ENCODE measurements at places on chromosomes 4 and X. TPM values are rescaled to one million over a fixed set of nuclear protein-coding genes. Genes with fewer than 3 reads are reported as not detected.

RNF175 gene
- polyA plus RNA-seq: 0.12 TPM

ATG4A gene
- polyA plus RNA-seq: 7.4 TPM

TBC1D9 gene
- polyA plus RNA-seq: 3.6 TPM

UGT2B15 gene
- polyA plus RNA-seq: not detected

NPY2R gene
- polyA plus RNA-seq: not detected

HCCS gene
- polyA plus RNA-seq: 36.9 TPM

PPP1R3F gene
- polyA plus RNA-seq: 1.8 TPM

TSPAN6 gene
- polyA plus RNA-seq: 16.2 TPM

DNA sequence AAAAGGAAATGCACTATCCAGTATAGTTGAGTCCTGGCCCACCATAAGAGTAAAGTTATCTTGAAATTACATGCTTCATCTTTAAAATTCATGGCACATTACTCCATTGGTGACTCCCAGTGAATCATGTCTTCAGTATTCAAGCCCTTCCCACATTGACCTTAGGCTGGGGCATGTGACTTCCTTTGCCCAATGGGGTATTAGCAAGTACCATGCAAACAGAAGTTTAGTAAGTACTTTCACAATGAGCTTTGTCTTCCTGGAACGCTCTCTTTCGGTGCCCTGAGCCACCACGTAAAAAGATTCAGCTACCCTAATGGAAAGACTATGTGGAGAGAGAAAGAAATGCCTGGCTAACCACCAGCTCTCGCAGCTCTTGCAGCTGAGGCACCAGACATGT is 235.4 kb downstream of the HNRNPD start:
- peak; percentile 3 for DNase-seq

DNA sequence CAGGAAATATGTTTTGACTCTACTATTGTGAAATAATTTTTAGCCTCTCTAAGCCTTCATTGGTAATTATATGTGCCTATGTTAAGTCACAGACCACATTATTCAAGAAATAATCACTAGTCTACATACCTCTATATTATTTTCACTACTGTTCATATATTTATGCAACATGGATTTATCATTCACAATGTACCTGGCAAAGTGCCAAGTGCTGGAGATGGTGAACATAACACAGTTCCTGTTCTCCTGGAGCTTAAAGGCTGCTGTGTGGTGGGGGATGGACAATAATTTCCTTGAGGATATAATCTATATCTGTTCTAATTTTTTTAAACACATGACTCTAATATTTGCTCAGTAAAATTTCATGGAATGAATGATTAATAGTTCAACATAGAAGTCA is 527.7 kb upstream of the CXorf51A start:
- DNase-seq: no peak

GRCh38 chr4:11847167-11847566 is 418.5 kb upstream of the HS3ST1 start:
- DNase-seq: no peak

DNA sequence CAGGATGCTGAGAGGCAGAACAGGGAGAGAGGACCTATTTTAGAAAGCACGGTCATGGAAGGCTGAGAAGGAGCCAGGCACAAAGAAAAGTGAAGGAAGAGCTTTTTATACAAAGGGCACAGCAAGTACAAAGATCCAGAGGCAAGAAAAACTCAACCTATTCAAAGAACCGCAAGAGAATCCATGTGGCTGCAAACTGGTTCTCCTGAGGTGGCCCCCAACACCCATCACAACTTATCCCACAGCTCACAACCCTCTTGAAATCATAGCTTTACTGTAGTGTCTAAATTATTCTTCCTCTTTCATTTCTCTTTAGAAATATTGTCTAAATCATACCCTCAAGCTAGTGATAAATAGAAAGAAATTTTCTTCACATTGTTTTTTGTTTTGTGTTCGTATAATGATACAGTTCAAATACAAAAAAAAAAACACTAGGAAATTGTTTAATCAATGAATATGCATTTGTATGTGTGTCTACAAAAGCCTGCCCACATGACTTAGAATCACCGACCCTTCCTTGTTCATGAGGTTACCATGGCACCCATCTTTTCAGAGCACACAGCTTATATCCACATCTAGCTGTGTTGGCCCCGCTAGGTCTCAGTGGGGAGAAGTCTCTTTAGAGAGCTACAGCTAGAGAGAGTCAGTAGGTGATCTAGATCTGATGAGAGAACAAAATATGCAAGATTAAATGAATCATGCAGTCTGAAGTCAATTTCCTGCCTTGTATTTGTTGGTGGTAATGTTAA is 126.9 kb upstream of the DCLK2 start:
- no peak for DNase-seq

GRCh38 chr4:168769416-168769815 is 240.6 kb downstream of the CBR4 start:
- DNase-seq: no peak

GRCh38 chr4:32440391-32440790 is 1720.2 kb downstream of the PCDH7 start:
- DNase-seq: no peak

DNA sequence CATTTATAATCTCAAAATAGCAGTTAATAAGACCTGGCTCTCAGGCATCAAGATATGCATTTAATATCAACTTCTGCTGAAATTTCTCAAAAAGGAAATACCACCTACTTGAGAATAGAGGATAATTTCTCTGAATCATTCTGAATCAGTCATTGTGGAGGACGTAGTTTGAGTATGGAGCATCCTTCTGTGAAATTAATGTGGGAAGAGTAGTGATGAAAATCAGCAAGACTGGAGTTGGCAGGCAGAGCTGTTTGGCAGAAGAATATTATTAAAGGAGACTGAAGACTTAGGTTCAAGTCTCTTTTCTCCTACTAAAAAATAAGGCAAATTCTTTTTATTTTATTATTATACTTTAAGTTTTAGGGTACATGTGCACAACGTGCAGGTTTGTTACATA is 325.6 kb upstream of the ATOH1 start:
- DNase-seq: no peak

DNA sequence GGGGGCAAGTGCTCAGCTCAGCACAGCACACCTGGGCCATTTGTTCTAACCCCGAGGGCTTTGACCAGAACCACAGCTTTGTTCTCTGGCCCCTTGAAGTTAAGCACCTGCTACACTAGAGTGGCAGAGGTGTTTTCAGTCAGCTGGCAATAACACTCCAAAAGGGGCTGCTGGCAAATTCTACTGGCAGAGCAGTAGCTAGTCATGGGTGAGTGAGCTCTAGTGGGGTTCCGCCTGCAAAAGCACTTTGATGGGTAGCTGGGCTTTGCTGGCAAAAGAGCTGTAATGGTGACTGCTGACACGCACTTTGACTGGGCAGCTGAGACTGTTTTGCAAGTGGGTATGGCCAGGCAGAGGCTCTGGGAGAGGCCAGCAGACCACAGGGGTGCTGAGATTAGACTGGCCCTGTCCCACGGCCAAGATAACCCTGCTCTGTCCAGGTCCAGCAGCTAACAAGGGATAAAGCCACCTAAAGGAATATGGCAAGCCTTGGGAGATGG is 65.2 kb upstream of the TENT5D start:
- no peak for DNase-seq

DNA sequence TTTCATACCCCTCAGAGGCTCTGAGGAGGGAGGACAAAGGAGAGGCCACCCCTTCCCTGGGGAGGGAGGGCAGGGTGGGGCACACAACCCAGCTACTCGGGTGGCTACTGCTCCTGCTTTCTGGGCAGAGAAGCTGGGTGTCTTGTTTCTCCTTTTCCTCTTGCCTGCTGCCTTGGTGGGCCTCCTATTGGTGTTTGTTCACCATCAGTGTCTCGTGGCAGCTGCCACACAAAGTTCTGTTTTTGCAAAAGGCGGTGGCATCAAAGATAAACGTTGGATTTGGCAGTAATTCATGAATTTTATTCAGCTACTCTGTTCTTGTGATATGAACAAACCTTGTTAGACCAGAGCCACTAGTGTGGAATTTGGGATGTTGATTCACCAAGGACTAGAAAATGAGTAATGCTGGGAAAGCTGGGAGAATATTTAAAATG is 153.0 kb upstream of the SCML1 start:
- no peak for DNase-seq

- DNase-seq: no peak
These were observed 31.1 kb upstream of the RXFP1 start for GRCh38 chr4:158490629-158491028.

DNA sequence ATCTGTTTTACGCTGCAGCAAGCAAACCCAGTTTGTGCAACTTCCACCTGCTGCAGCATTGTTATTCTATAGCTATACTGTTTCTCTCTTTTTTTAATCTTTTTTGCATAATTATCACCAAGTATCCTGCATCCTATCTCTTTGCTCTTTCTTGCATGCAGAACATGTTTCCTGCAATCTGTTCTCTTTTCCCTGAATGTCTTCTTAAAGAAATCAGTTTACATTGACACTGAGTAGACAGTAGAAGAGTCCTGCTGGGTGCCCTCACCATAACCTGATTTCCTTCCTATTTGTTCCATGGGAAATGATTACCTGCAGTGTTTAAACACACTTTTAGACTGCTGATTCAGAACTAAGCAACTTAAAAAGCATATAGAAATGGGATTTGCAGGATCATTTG is 964.7 kb downstream of the PCDH19 start:
- DNase-seq: no peak

DNA sequence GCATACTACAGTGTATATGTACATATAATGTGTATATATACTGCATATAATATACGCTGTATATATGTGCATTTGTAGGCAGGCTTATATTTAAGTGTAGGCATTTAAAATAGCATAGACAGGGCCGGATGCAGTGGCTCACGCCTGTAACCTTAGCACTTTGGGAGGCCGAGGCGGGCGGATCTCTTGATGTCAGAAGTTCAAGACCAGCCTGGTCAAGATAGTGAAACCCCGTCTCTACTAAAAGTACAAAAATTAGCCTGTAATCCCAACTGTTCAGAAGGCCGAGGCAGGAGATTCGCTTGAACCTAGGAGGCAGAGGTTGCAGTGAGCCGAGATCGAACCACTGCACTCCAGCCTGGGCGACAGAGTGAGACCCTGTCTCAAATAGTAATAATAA is 78.4 kb downstream of the JAKMIP1 start:
- DNase-seq: no peak

DNA sequence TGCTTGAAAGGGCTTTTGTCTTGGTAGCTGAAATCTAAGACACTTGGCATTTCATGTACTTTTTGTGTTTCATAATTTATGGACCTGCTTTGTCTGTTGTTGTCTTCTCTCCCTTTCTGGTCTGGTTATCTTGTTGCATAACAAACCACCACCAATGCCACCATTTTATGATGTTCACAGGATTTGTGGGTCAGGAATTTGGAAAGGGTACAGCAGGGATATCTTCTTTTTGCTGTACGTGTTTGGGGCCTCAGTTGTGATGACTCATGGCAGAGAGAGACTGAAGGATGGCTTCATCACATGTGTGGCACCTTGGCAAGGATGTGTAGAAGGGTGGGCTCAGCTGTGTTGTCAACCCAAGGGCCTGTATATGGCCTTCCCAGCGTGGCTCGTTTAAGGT is 35.2 kb downstream of the KDM6A start:
- no peak for DNase-seq

DNA sequence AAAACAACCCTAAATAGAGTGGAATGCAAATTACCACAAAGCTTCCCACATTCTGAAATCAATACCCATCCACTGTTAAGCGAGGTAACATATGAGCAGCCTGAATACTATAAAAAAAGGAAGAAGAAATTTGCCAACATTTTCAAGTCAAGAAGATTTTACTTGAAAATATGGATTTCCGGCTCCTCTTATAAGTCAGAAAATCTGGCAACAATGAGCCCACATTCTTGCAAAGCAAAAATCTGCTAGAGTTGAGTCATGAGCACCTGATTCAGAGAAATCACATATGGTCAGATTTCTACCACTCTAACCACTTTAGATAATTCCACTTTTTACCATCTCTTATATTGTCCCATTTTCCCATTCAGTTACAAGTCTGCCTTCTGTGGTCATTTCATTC is 395.7 kb downstream of the DTHD1 start:
- peak; percentile 59 for DNase-seq

DNA sequence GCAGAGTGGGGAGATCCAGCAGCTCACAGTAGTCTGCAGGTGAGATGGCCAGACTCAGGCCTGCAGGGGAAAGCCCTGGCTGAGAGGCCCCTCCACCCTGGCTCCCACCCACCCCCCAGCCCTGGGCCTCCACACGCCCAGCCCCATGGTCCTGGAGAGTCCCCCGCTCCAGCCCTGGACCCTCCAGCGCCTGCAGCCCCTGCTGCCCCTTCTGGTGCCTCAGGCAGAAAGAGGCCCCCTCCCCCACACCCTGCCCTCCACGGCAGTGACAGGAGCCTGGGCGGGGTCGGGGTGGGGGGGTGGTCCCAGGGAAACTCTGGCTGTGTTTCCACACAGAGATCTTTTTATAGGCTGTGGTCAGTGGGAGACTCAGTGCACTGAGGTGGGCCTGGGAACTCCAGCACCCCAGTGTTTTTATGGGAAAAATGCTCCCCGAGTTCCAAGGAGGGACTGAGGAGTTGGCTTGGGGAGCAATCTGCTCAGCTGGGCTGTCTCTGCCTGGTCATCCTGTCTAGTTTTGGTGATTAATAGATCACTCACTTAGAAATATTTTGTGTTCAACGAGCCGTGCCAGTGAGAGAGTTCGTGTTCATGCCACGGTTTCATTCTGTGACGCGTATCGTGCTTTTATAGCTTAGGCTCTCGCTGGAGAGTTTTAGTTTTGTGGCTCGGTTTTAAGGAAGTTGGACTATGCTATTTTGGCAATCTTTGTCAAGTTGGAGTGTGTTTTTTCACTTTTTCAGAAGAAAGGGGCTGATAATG is 53.1 kb upstream of the HGFAC start:
- peak; percentile 69 for DNase-seq

DNA sequence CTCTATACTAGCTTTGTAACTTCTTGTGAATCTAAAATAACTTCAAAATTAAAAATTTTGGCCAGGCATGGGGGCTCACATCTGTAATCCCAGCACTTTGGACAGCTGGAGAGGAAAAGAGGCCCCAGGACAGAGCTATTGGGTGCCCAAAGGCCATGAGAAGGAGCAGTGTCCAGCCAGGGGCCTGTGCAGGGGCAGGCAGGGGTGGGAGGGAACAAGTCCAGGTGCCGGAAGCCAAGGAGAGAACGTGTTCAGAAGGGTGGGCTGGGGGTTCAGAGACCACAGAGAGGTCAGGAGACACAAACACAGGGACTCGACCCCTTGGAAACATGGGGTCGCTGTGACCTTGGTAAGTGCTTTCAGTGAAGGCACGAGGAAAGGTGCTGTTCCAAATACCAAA is 138.9 kb downstream of the EVC2 start:
- no peak for DNase-seq

- no peak for DNase-seq
These were observed 119.7 kb upstream of the PCDH7 start for GRCh38 chr4:30600246-30601017.

DNA sequence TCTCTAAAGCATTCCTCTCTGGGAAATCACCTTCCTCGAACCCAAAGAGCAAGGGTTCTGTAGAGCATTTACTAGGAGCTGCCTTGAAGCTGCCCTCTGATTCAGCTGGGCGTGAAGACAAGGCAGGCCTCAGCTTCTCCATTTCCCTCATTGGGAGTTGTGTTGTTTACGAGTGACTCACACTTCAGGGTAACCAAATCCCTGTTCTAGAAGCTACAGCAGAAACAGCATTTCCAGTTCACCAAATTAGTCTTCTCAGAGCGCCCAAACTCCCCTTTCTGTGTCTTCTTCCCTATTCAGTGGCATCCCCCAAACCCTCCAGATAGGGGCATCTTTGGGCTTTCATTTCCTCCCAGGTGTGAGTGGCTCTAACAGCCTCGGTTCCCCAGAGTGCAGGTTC is 863 bp upstream of the XPNPEP2 start:
- peak; percentile 38 for DNase-seq

Measured in foreskin keratinocyte (primary cell).